ENCODE measurements at places on chromosomes 5 and 9.

GRCh38 chr9:109403116-109403515 is 82.3 kb upstream of the EPB41L4B start:
- no peak for DNase-seq

DNA sequence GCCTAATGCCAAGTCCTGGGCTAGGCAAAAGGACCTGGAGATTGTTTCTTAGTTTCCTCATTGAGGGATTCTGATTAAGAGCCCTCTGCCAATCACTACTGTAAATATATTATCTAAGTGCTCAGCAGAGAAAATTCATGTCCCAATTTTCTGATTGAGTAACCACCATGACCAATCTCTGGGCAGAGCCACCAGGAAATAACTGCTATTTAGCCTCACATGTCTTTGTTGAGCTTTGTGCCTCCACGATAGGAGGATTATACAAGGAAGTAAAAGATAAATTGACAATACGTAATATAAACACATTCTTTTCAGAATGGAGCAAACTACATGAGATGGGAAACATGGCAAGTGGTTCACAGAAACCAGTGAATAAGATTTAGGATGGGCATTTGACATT is 396.1 kb upstream of the PAPPA start:
- DNase-seq = no peak

DNA sequence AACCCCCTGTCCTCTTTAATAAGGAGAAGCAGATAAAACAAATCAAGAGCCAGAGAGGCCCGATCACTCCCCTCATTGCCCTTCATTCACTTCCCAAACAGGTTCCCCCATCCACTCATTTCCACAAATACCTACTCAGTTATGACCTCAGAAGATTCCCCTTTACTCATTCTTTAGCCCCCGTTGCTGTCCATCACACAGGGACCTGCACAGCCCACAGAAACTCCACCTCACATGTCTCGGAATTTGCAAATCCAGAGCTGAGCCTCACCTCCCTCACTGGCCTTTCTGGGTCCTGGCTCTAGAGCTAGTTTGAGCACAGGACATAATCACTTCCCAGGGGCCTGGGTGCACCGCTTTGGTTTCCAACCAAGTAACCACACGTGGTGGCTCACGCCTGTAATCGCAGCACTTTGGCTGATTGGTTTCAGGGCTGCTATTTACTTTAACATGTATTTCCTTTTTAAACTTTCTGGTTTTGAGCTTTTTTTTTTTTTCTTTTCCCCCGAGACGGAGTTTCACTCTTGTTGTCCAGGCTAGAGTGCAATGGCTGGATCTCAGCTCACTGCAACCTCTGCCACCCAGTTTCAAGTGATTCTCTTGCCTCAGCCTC is 17.8 kb downstream of the ATP6V0E1 start:
- DNase-seq = no peak

- DNase-seq = no peak
Measured at GRCh38 chr9:90308691-90309090, 333.9 kb downstream of the DIRAS2 start.

DNA sequence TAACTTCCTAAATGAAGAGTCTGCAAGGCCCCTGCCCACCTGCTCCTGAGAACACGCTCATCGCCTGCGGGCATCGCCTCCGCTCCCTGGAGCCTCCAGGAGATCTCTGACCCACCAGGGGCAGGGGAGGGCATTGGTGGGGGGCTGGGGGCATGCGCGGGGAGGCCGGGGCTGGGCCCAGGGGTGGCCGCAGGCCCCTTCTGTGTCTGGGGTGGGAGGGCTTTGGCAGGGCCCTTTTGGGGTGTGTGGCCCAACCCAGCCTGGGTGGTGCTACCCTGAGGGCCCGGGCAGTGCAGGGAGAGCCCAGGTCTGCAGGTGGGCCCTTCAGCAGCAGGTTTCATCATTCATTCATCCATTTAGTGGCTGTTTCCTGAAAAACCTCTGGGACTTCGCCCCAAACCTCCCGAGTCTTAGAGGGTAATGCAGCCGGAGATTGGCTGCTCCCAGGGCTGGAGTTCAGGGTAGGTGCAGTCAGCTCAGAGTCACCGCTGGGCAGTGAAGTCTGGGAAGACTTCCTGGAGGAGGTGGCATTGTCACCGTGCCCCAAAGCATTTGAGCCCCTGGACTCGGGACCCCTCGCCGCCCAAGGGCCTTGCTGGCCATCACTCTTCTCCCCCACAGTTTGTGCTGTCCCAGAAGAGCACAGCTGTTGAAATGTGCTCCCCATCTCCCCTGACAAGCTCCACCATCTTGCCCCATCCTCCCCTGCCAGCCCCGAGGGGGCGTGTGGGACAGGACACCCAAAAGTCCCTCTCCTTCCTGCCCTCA is 255.1 kb downstream of the PARP8 start:
- DNase-seq = no peak

DNA sequence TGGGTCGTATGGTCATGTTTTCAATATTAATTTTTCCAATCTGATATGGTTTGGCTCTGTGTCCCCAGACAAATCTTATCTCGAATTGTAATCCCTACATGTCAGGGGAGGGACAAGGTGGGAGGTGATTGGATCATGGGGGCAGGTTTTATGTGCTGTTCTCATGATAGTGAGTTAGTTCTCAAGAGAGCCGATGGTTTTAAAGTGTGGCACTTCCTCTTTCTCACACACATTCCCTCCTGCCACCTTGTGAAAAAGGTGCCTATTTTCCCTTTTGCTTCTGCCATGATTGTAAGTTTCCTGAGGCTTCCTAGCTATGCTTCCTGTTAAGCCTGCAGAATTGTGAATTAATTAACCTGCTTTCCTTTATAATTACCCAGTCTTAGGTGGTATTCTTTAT is 309.1 kb upstream of the GRIN3A start:
- no peak for DNase-seq

- DNase-seq = no peak
Measured at GRCh38 chr5:10391130-10391529, 37.6 kb downstream of the MARCHF6 start.

- no peak for DNase-seq
Measured at GRCh38 chr9:133706307-133707050, 31.7 kb downstream of the SARDH start.

DNA sequence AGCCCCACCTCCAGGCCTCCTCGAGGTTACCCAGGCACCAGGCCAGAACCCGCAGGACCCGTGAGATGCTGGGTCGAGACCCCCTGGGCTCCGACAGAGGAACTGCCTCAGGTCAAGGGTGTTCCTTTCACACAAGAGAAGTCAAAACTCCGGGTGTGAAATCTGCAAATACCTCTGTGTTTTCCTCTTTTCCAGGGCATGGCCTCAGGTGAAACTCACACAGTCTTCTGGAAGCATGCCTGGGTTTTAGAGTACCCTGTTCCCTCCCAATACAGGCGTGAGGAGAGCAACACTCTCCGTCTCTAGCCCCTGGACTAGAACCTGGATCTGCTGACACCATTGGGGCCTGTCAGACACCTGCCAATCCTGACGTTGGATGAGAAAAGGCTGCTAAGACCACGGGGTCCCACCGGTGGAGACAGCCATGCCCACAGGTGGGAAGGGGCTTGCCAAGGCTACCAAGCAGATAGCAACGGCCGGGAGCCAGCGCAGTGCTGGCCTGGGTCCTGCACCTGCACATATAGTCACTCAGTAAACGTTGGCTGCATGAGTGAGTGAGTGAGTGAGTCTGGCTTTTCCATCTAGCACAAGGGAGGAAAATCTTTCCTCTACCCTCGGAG is 182.0 kb upstream of the PPP1R26 start:
- no peak for DNase-seq

DNA sequence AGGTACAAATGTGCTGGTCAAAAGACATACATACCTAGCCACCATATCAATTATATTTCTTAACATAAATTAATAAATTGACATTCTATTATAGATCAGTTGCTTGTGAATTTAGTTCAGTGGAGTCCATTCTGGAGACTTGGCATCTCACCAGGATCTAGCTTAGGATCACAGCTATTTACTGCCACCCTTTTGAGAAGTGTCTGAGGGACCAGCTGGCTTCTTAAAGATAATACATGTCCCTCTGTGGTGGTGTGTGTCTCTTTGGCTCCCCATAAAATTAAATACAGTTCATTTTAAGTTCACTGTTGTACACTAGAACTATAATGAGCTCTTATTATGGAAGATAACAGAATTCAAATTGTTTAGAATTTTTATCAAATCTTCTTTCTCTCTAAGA is 290.7 kb downstream of the PRELID2 start:
- DNase-seq = no peak

GRCh38 chr9:134726026-134726721 is 84.6 kb downstream of the COL5A1 start:
- no peak for DNase-seq

GRCh38 chr5:99807346-99807745 is 727.8 kb upstream of the FAM174A start:
- DNase-seq = no peak

DNA sequence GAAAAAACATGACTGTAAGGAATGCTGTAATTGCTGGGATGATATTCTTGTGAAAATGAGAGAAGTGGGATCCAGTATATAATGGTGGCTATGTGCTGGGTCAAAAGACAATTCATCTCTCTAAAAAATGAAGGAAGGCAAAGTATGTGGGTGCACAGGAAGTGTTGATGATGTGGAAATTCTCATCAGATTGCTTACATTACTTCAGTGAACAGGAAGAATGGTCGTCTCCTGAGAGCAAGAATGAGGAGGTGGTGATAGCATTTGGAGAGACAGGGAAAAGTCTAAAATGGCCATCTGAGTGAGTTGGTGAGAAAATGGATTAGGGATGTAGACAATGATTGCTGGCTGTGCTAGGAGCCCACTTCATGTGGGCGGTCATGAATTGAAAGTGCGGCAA is 253.5 kb upstream of the NREP start:
- no peak for DNase-seq

GRCh38 chr9:128127568-128127989 is at the start of gene PTGES2:
Gene PTGES2, minus strand, starts transcription at chr9:128127729. Its CDS starts 12 bp downstream, at chr9:128127717.
- peak; percentile 64 for DNase-seq

DNA sequence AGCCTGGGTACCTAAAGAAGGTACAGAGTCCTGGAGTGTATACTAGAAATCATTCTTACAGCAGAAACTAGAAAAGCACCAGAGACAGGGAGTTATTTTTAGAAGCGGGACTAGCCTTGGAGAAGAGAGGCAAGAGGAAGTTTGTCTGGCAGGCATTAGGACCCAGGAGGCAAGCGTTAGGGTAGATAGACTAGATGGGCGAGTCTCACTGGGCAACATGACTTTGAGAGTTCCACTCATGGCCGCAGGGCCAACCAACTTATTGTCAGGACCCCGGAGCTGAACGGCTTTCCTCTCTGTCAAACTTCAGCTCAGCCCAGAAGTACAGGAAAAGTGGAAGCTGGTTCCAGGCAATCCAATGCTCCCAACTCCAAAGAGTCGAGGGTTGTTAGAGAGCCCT is 34.1 kb upstream of the NPR3 start:
- DNase-seq = no peak

GRCh38 chr5:37836592-37837413 is 3.0 kb downstream of the GDNF start:
- DNase-seq = no peak

DNA sequence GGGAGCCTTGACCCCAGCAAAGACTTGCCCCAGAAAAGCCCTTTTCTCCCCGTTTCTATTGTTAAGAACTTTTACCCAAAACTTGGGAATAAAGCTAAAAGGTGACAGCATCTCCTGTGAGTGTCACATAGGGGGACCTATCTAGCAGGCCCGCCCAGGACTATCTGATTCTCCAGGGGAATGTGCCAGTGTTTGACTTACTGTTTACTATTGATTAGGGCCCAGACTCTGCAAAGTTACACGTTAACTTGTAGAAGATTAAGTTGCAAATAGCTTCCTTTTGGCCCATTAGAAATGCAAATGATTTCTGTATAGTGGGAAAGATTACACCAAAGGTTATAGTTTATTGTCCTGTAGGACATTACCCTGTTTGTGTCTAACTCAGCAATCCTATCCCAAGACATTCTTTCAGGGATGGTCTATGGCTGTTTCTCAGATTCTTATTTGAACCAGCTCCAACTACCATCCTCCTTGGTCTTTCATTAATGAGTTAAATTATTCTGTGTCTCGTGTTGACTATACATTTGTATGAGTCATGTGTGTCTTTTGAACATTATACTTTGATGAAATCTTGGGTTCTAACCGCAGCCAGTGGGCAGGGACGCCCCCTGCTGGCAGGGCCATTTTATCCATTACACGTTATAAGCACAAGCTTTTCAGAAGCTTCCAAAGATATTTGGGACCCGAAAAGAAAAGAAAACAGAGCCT is 60.7 kb downstream of the HRH2 start:
- DNase-seq = peak; percentile 17

- no peak for DNase-seq
Measured at GRCh38 chr9:110255034-110255462, 1.3 kb downstream of the TXN start.

DNA sequence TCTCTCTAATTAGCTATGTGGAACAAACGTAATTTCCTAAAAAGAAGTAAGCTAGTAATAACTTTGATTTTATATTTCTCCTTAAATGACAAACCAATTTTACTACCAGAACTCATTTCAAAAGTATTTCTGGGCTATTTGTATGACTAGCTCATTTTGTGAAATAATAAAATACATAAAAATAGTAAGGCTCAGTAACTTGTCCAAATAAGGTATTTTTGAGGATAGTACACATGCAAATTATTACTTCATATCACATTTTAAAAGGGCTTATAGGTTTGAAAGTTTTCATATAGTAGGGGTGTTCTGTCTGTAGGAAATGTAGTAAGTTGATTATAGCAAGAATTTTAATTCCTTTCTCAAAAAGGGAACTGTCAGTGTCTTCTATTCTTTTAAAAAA is 26.5 kb downstream of the C9orf85 start:
- no peak for DNase-seq

DNA sequence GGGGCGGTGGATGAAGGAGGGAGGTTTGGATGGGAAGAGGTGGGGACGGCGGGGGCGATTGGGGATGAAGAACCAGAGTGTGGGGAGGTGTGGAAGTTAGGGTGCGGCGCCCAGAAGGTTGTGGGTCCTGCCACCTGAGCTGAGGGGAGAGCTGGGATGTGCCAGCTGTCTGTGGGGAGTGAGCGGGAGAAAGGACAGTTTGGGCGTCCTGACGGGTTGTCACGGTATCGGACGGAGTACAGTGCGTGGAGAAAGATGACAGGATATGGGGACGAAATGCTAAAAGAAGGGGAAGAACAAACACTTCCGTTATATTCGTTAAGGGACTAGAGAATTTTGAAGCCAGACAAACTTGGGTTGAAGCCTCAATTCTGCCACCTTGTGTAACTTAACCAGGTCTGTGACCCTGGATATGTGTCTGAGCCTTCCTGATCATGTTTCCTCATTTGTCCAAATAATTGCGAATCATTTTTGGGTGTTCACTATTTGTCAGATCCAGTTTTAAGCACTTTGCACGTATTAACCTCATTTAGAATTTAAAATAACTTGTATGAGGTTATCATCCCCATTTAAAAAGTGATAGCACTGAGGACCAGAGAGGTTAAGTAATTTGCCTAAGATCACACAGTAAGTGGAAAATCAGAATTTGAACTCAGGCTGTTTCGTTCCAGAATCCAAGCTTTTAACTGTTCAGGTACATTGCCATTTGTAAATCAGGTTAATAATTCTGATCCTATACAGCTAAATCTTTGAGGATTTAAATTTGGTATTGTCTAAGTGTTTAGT is 689 bp downstream of the CNTRL start:
- DNase-seq = no peak

GRCh38 chr5:9543311-9543920 is 2.5 kb downstream of the SEMA5A start:
- no peak for DNase-seq

- DNase-seq = no peak
Measured at GRCh38 chr5:126477294-126478117, 54.3 kb downstream of the GRAMD2B start.
